ENCODE measurements at places on chromosomes 4 and X.

DNA sequence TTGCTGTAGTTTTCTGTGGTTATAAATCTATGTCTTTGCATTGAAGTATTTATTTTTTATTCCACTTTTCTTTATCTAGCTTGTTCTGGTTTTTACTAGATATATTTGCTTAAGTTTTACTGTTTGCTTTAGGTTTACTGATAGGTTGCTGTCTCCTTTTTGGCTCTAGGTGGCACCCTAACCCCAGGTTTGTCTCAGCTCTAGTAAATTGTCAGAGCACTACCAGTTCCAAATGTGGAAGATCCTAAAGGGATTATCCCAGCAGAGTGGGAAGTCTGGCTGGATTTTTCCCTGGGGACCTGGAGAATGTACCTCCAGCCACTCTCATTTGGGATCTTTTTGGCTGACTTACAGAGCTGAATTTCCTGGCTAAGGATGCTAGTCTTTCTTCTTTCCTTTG is 106.1 kb downstream of the PBDC1 start:
- DNase-seq: no peak

GRCh38 chr4:86531440-86531839 is 62.7 kb upstream of the PTPN13 start:
- DNase-seq: no peak

GRCh38 chrX:115494161-115494560 is 66.8 kb upstream of the PLS3 start:
- DNase-seq: no peak

DNA sequence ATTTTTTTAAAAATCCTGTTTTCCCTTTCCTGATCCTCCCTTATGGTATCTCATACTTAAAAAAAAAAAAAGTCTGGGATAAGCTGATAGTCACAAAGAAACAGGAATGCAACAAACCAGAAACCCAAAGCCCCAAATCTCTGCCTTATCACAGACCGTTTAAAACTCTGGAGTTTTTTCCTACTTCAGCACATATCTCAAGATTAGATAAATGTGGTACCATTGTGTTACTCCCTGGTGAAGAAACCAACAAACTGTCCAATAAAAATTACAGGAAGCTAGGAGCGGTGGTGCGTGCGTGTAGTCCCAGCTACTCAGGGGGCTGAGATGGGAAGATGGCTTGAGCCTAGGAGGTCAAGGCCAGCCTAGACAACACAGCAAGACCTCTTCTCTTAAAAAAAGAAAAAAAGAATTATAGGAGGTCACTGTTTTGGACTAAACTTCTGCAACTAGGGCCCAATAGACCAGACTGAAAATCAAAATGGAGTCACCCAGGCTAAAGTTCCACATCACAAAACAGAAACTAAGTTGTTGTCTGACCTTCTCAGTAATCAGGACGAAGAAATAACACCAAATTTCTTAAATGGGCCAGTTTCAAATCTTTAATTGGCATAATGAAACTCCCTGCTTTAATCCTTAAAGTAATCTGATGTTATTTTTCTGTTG is 51.9 kb downstream of the RBM47 start:
- no peak for DNase-seq

DNA sequence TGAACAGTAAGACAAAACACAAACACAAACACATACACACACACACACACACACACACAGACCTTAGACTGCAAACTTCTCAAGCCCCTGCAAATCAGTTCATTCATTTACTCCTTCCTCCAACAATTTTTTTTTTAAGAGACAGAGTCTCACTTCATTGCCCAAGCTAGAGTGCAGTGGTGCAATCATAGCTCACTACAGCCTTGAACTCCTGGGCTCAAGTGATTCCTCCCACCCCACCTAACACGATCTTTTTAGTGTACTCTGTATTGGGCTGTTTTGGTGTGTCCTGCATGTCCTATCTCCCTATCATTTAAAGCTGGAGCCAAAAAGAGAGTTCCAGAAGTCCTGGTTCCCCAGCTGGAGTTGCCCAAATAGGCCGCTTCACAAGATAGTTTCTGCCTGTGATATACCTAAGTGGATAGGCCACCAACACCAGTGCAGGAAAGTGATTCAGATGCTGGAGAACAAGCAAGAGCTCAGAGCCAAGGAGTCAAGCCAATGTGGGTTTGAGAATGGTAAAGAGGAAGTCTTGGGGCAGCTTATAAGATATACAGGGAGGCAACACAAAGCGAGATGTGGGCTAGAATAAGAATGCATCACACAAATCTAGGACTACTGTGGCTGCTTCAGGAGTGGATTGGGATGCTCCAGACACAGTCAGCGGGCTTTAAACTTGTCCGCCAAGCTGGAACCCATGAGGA is 85.4 kb upstream of the RAPGEF2 start:
- DNase-seq: no peak

DNA sequence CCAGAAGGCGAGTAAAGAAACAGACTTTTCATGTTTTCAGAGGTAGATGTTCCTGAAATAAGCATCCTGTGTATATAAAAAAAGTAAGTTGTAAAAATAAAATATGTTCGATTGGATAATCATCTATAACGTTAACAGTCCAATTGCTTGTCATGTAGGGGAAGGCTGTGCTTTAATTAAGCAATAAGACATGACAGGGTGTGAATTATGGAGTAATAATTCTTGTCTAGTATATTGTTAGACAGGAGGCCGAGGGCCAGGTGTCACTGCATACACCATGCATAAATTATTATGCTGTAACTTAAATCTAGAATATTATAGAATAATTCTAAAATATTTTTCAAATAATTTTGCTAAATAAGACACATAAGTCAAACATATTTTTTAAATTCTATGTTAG is 494.6 kb upstream of the TENM3 start:
- no peak for DNase-seq

- no peak for DNase-seq
Observed at GRCh38 chr4:845836-846251, 19.9 kb upstream of the CPLX1 start.

DNA sequence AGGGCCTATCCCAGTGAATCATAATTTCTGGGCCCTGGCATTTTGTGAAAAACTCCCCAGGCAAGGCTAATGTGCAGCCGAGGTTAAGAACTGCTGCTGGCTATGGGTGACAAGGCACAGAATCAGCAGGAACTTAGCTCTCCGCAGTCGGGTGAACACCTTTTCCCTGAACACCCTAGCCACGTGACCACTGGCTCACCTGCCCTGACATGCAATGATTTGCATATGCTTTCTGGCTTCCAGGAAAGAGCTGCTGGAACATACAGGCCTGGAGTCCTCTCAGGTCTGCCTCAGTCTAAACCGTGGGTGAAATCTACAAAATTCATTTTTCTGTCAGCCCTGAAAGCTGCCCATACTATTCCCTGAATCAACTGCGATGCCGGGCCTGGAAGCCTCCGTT is 56.6 kb downstream of the ZNF827 start:
- DNase-seq: no peak

GRCh38 chrX:140132937-140133336 is 167.6 kb upstream of the CXorf66 start:
- DNase-seq: no peak
